ENCODE measurements at places on chromosomes 12 and 14.

- peak; percentile 89 for DNase-seq
Measured at GRCh38 chr12:79935021-79935623, at the start of gene PPP1R12A. PPP1R12A (minus strand) TSS chr12:79935097; CDS start chr12:79934931, 166 bp downstream.

GRCh38 chr14:94599656-94600004 lies 12.6 kb upstream of the SERPINA3 start:
- no peak for DNase-seq

DNA sequence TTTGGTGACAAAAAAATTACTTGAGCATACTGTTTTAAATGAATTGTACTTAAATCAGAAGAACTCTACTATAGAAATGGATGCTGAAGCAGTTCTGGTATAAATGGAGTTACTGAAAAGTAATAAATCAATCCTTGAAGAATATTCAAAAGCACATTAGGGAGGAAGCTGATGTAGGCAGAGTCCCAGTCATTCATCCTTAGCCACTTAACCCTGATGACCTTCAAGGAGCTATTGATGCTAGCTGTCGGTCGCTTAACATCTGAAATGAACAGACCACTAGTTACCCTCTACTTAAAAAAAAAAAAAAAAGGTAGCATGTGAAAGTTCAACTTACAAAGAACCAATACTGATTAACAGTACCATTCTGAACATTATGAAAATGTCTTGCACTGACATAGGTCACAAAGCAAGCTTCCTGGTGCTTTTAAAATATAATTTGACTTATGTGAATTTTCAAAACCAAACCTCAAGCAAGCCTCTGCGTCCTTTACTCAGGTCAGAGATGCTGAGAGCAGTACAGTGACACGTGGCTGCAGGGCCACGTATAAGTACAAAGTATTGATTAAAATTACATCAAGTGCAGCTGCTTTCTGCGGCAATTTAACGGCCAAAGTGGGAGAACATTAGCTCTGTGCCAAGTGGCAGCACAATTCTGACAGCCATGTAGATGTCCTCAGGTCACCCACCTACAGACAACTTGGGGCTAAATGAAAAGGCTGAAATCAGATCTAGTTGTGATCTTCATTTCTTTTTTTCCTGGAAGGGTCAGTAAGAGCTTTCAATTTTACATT lies 18.1 kb downstream of the PPM1H start:
- no peak for DNase-seq

GRCh38 chr12:51163795-51164194 lies 9.1 kb downstream of the TFCP2 start:
- no peak for DNase-seq

- DNase-seq: peak; percentile 33
Measured at GRCh38 chr12:27207615-27208413, 36.3 kb upstream of the STK38L start.

DNA sequence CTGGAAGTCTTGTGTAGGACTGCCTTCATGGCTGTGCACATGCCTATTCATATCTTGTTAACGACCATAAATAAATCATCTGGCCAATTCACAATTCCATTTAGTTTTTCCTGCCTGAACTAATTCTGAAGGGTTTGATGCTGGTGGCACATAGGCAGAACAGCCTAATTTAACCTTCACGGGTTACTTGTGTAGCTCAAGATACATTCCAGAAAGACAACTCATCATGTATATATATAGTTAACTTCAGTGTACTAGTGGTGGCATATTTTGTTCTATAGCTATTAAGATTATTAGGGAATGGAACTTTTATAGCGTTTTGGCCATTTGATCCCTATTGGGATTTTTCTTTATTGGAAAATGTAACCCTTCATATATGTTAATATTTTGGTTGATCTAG lies 31.4 kb downstream of the CFAP54 start:
- no peak for DNase-seq

DNA sequence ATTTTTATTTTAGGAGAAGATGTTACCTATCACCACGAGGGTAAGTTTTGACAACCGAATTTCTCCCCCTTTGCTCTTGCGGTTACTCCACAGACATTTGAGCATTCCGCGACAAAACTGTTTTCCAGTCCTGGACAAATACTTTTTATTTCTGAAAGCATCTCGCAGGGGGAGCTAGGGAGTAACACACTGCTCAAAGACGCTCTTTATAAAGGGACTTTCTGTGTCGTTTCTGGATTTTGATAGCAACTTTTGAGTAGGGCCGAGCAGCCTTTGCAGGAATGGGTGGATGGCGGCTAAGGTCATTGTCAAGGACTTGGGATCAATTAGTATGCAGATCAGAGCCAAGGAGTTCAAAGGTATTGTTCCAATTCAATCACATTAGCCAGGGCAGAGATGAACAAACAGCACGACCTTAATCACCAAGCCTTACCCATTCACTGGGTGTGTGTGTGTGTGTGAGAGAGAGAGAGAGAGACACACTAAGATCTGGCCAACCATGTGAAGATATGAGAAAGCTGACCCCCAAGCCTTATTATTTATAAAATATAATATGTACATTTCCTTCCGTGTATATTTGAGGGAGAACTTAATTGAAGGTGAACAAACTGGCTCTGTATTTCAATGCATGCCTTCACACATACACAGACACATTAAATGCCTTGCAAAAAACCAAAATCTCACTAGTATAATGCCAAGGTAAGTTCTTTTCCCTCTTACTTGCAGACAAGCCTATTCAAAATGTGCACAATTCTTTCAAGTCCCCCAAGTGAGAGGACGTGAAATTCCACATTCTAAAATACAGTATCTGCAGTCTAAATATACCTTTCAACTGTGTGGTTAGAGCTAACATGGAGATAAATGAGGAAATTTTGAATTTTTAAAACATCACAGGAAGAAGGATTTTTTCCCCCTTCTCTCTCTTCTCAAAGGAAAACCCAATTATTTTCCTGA lies 613.8 kb downstream of the VRK1 start:
- no peak for DNase-seq

- DNase-seq: no peak
Measured at GRCh38 chr12:72453550-72453949, 181.4 kb downstream of the TRHDE start.

DNA sequence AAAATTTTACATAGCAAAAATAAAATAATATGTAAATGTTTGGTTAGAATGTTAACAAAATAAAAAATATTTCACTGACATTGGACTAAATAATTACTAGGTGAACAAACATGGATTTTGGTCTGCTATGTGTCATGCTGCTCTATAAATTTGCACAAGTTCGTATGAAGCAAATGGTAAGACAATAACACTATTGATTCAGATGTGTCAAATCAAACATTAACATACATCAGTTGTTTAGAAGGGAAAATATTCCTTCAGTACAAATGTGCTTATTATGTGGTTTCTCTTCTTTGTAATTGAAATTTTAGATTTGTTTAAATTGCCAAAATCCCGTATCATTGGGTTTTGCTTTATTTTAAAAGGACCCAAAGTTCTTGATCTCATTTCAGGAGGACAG lies 46.9 kb downstream of the PAWR start:
- DNase-seq: no peak

- DNase-seq: no peak
Measured at GRCh38 chr12:111469401-111469800, 63.7 kb downstream of the SH2B3 start.

- DNase-seq: no peak
Measured at GRCh38 chr14:69059658-69060623, 80.8 kb upstream of the ACTN1 start.

DNA sequence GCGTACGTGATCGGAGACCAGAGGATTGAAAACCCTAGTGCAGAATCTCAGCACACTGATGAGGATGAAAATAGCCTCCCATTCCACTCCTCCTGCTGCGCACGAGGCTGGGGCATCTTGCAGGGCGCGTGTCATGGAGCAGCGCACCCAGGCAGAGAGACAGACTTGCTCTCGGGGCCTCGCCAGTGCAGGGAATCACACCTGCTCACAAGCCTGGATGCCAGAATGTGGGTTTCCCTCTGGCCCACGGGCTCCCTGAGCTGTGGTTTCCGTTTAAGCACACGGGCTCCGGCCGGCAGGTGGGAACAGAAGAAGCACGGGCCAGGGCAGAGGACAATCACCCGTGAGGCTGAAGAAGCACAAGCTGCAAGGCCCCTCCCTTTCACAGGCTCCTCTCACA lies 2.0 kb downstream of the FGF6 start:
- no peak for DNase-seq

DNA sequence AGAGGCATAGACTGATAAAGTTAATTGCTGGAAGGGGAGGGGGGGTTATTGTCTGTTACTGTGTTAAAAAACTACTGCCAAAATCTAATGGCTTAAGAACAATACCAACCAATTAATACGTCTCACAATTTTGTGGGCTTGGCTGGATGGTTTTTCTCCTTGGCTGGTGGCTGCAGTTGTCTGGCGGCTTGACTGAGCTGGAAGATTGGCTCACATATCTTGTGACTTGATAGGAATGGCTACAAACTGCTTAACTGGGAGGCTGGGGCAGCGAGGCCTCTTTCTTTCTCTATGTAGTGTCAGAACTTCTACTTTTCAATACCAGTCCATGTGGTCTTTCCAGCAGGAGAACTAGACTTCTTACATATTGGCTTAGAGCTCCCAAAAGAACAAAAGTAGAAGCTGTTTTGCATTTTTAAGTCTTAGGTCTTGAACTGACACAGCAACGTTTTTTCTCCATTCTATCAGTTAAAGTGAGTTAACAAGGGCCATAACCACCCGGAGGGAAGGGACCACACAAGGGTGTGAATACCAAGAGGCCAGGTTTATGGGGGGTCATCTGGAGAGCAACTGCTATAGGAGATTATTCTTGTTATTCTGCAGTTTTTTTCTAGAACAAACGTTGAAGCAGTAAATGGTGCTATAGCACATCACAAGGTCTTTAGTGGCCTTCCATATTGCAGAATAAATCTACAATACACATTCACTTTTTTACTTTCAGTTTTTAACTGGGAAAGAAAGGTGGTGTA lies 46.9 kb downstream of the ZDHHC17 start:
- no peak for DNase-seq

GRCh38 chr14:71267691-71268090 lies 360.4 kb downstream of the PCNX1 start:
- DNase-seq: no peak

GRCh38 chr12:10283027-10283426 lies 24.6 kb upstream of the KLRD1 start:
- DNase-seq: no peak

GRCh38 chr14:94163796-94164195 lies 10.3 kb upstream of the PPP4R4 start:
- DNase-seq: no peak

GRCh38 chr14:101557811-101558738 lies 3.2 kb upstream of the DIO3 start:
- DNase-seq: no peak

GRCh38 chr14:54839701-54840119 lies 62.9 kb downstream of the GCH1 start:
- DNase-seq: no peak

- no peak for DNase-seq
Measured at GRCh38 chr14:32104803-32105202, 27.7 kb downstream of the ARHGAP5 start.

DNA sequence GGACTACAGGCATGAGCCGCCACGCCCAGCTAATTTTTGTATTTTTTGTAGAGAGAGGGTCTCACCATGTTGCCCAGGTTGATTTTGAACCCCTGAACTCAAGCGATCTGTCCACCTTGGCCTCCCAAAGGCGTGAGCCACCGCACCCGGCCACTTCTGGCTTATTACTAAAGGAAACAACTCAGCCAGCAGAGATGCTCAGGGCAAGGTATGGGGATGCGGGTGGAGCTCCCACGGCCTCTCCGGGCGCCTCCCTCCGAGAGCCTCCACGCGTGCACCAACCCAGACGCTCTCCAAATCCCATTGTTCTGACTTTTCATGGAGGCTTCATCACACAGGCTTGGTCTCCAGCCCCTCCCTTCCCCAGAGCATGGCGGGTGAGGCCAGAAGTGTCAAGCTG lies 6.1 kb upstream of the GPR132 start:
- DNase-seq: no peak

GRCh38 chr12:90045559-90045958 lies 336.9 kb upstream of the ATP2B1 start:
- DNase-seq: no peak

DNA sequence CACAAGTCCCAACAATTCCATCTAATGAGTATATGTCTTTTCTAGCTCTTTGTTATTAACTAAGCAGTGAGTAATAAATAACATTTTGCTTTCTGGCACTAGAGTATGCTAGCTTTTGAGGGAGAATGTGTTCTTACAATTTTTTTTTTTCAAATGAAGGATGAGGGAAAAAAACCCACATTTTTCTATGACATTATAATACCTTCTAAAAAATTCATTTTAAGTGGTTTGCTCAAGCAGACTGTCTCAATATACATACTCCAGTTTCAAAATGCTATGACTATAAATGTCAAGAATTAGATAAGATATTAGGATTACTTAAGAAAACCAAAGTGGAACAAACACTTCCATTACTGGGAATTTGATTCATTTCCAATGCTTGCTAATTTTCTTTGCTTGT lies 394.6 kb downstream of the C12orf75 start:
- no peak for DNase-seq

GRCh38 chr12:6392504-6392903 lies 8.5 kb downstream of the LTBR start:
- no peak for DNase-seq

GRCh38 chr12:32107359-32108267 lies 966 bp downstream of the BICD1 start:
- peak; percentile 17 for DNase-seq

DNA sequence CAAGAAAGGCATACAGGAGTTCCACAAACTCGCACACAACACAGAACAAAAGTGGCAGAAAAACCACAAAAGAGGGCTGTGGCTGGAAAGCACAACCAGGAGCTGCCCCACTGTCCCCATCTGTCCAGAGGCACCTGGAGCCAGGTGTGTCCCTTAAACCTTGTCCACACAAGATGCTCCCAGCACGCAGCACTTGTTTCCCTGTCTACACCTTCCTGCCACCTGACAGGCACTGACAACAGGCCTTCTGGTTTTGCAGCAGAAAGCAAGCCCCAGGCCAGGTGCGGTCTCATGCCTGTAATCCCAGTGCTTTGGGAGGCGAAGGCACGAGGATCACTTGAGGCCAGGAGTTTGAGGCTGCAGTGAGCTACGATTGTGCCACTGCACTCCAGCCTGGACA lies 3.6 kb downstream of the BTBD6 start:
- DNase-seq: no peak

- DNase-seq: no peak
Measured at GRCh38 chr14:92517761-92518160, 4.2 kb downstream of the RIN3 start.
